ENCODE measurements at places on chromosomes 5 and 9.

DNA sequence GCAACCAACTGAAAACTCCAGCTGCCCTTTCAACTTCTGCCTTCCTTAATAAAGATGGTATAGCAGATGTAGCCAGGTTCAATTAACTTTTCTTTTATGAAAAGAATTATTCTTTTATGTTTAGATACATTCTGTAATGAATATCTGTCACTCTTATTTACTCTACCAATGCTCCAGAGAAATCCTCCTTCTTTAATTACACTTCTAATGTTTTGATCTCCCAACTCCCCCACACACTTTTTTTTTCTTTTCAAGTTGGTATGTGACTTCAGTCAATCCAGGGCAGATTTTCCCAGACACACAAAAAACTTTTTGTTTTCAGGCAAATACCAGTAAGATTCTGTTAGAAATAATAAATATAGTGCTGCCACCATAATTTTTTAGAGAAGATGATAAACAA, 1000.0 kb upstream of the DMAC1 start:
- no peak for DNase-seq

DNA sequence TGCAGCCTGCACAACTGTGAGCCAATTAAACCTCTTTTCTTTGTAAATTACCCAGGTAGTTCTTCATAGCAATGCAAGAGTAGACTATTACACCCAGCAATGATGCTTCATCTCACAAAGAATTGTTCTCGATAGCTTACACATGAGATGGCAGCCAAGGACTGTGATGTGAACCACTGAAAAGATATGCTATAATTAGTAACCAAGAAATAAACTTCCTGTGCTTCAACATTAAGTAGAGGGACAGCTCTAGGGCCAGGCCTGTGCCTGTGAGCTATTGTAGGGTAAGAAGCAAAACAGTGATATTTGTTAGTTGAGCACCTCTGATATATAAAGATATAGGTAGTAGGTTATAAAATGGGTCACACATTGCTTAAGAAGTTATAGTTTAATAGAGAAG, 41.8 kb upstream of the DPYSL3 start:
- no peak for DNase-seq

DNA sequence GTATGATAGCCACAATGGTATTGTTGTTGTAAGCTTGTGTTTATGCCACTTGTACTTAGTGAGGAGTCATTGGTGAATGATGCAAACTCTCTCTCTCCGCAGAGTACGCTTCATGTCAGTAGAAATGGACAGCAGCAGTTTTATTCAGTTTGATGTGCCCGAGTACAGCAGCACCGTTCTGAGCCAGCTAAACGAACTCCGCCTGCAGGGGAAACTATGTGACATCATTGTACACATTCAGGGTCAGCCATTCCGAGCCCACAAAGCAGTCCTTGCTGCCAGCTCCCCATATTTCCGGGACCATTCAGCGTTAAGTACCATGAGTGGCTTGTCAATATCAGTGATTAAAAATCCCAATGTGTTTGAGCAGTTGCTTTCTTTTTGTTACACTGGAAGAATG, 18.8 kb downstream of the ZBTB34 start:
- DNase-seq: no peak

DNA sequence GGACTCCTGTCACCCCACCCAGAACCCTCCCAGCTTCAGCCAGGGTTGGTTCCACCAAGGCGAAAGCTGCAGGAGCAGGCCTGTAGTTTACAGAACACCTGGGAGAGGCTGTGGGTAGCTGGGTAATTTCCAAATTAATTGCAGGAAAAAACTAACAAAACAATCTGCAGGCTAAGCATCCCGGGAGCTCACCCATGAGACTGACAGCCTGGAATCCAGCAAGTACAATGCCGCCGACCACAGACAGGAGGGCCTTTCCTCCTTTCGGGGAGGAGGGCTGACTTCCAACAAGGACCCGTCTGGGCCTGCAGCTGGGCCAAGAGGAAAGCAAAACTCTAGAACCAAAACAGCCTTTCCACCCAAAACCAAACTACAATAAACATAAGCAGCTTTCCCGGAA, 10.3 kb downstream of the FOXE1 start:
- no peak for DNase-seq

DNA sequence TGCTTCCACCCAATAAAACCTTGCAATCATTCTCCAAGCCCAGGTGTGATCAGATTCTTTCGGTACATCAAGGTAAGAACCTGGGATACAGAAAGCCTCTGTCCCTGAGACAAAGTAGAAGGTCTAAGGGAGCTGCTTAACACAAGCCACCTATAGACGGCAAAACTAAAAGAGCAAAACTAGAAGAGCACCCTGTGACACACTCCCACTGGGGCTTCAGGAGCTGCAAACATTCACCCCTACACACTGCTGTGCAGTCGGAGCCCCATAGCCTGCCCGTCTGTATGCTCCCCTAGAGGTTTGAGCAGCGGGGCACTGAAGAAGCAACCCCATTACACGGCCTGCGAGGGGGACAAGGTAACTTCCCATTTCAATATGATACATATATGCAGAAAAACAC, 179.6 kb upstream of the CDH9 start:
- DNase-seq: no peak

DNA sequence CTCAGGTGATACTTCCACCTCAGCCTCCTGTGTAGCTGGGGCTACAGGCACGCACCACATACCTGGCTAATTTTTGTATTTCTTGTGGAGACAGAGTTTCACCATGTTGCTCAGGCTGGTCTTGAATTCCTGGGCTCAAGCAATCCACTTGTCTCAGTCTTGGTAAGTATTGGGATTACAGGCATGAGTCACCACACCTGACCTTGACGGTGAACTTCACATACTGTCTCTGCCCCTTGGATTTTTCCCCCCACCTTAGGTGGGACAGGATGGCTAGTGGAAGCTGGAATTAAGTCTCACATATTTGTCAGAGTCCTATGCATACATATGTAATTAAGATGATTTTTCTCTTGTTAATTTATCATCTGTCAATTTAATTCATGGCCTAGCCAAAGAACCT, 20.9 kb upstream of the RFK start:
- DNase-seq: no peak

DNA sequence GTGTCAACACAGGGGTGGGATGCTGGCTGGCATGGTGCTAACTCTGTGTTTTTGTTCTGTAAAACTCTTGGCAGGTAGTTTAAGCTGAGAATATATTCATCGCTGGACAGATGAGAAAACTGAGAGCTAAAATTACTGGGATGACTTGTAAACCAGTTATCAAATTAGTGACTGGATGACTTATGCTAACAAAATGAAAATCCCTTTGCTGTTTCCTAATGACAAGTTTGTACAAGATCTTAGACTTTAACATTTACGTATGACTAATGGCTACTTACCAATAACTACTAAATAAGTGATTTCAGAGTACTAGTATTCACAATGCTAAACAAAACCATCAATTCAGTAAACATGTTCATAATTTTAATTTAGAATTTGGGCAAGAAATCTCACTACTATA, 854.8 kb upstream of the ARRDC3 start:
- no peak for DNase-seq

GRCh38 chr5:10297646-10298204, 10.0 kb downstream of the CMBL start:
- DNase-seq: no peak

DNA sequence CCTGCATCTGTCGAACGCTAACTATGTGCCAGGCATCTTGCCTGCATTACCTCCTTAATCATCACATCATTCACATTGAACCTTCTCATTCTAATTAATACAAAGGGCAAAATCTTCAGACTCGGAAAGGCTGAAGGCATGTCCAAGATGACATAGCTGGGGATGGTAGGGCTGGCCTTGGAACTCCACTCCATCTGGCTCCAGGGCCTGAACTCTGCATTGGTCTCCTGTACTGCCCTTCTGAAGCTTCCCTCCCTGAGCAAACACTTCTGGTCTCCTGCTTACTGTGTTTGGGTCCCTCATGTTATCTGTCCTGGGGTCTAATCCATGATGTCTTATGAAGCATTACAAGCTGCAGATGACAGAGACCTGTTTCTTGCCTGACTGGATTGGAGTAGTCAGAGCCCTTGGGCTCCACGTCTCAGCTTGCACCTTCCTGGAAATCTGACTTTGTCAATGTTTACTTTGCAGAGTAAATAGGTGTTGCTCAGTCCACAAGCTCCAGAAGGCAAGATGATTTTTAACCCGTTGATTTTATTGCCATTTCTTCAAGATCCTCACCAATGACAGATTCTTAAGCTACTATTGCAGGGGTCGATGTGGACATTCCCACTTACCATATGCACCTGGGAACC, 106.1 kb downstream of the GALNT10 start:
- no peak for DNase-seq

DNA sequence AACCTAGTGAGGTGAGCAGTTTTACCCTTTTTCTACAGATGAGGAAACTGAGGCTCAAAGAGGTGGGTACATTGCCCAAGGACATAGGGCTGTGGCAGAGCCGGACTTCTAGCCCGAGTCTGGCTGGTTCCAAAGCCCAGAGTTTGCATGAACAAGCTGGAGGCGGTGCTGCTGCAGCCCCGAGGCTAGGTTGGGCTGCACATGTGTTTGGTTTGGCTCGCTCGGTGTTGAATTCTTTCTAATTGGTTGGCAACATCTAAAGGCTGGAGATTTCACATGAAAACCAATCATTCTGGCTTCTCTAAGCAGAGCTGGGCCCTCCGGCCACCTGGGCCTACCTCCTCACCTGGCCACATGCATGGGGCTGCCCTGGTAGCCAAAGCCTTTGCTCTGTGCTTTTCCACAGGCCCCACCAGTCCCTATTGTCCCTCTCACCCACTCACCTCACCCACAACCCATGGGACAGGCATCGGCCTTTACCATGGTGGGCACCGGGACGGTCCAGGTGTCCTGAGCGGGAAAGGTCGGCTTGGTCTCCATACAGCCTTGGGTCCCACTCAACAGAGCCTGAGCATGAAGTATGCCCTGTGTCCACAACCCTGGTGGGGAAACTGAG, 262.3 kb downstream of the NSG2 start:
- DNase-seq: no peak

DNA sequence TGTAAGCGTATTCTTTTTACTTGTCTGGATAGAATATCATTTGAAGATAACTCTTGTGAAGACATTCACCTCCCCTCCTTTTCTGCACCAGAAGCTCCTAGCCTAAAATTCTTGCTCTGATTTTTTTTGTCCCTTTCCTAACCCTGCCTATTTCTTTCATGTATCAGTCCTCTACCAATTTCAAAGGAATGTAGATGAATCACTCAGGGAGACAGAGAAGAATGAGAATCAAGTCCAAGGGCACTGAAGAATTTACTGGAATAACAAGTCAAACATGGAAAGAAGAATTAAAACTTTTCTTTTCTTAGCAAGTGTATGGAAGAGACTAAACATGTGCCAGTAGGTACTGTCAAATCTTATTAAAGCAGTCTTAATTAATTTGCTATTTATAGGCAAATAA, 618.7 kb downstream of the DNAH5 start:
- DNase-seq: no peak

DNA sequence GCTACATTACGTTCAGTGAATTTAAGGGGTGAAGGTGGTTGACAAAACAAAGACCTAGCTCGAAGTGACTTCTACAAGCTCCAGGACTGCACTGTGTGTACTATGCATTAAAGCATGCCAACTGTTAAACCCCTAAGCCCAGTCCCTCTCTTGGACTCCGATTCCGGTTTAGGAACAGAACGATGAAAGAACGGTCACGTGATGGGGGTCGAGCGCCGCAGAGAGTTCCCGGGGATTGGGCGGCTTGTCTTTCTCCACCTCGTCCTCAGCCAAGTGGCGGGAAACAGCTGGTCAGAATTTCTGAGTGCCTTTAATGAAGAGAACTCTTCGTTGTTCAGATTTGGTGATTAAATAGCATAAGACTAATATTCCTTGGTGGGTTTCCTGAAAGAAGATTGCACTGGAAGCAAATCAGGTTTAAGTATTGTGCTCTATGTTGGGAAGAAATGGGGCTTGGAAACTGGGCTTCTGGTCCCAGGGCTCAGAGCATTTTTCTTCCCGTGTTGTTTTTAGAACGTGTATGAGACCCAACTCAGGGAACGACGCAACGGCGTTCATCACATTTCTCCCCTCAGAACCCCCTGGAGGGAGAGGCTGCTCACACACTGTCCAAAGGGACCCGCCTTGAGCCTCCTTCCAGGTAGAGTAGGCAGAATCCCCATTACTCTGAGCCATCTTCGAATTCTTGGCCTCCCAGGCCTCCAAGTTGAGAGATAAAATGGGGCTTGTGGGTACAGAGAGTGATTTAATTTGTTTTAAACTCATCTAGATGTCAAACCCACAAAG, 25.3 kb downstream of the IRX2 start:
- no peak for DNase-seq

- no peak for DNase-seq
These were observed 308.7 kb downstream of the SPOCK1 start for GRCh38 chr5:137190441-137190840.

GRCh38 chr5:121009058-121009457, 545.0 kb downstream of the PRR16 start:
- DNase-seq: no peak

DNA sequence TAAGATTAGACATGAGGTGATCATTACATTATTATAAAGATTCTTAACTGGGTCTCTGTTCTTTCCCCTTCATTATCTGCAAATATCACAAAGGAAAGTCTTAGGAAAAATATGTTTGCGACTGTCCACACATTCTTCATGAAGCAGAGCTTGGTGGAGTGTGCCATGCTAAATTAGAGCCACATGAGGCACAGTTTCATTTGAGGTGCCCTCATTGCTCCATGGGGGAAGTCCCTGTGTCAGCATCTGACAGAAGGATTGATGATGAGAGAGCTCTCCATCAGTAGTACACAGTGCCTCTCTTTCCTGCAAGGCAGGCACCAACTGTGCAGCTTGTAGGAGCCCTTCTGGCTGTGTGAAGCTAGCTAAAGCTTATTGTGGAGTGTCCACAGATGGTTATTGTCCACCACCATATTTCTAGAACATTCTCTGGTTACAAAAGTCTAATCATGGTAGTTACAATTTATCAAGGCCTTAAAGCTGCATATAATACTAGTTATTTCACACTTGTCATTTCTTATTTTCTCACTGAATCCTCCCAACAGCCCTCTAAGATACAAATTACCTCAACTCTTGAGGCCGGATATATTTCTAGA, 63.9 kb downstream of the C9orf152 start:
- no peak for DNase-seq

DNA sequence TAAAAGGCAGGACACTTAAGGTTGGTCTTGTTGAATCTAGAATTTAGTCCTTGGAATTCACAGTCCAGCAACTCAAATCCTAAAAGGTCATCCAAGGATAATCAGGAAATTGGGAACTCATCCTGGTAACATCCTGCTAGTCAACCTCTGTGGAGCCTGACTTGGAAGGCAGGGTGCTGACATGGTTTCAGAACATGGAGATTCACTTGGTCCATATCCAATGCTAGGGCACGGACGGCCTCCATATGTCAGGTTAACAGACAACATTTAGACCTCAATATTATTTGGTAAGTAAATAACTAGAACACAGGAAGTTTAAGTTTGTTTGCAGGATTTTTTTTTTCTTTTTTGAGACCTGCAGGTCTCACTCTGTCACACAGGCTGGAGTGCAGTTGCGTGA, 783 bp upstream of the DNAH5 start:
- DNase-seq: no peak

DNA sequence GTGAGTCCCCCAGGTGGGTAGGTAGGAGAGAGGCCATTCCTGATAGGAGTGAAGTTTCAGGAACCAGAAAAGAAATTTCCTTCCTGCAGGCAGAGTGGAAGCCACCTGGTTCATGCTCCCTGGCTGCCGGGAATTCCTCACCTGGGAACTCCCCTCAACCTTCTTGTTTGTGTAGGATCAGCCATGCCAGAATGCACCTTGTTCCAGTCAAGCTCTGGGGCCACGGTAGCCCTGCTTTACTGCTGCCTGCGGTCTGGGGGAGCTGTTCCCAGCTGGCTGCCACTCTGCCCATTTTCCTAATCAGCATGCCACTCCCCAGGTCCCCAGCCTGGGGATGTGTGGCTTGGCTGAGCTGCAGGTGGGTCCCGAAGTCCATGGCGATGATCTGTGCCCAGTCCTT, 18.7 kb upstream of the B4GALT1 start:
- DNase-seq: no peak

Data from NCI-H1417 (cell line).